ENCODE measurements at places on chromosomes 3 and 15.

DNA sequence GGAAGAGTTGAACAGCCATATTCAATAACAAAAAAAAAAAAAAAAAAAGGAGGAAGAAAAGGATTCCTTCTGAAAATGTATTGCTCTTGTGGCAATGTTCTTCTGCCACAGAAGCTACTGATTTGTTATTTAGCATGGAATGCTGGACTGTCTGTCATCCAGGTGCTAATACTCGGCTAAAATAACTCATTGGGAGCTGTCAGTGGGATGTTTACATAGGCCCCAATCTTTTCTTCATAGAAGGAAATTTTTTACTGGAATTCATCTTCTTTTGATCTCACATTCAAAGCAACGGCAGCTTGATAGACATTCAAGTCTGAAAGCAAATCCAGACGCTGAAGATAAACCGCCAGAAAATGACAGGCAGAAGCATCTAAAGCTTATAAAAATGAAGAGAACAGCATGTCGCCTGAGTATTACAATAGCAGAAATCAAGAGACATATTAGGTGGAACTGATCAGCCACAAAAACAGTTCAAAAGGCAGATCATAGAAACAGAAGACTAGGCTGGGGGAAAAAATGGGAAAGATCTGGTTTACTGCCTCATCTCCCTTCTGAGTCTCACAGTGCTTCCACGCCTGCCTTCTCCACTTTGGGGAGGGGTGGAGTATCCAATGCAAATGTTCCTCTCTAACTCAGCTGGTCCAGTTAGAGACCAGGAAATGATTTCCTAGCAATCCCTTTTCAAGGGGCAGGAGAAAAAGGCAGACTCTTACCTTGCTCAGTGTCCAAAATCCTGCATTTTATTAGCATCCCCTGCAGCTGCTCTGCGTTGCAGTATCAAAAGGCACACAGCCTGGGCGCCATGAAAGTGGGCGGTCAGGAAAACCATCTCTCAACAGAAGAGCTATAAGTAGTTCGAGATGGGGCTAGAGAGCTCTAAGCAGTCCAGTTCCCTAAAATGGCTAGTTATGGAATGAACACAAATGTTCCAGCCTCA is 451.9 kb downstream of the FOXP1 start:
- no peak for DNase-seq

DNA sequence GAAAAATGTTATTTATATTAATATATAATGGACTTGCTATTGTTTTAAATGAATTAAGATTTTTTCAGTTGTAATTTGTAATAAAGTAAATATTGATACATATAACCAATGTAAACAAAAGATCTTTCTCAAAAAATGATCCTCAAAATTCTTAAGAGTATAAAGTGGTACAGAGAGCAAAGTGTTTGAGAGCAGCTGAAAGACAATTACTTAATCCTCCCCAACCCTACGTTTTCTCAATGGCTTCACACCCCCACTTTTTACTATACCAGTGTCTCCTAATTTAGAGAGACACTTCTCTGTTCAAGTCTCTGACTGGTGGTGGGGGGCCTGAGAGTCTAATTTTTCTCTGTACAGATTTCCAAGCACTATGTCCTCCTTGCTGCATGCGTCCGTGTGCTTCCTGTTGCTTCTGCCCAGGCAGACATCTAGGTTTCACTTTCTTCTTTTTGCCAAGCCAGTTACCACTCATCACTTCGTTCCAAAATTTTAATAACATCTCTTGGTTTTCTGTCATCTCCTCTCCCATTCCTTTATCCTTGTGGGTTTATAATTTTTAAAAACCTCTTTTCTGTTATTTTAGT is 276.3 kb upstream of the DNAJC19 start:
- DNase-seq = no peak

GRCh38 chr3:102181175-102181920 is 253.5 kb upstream of the ZPLD1 start:
- no peak for DNase-seq

DNA sequence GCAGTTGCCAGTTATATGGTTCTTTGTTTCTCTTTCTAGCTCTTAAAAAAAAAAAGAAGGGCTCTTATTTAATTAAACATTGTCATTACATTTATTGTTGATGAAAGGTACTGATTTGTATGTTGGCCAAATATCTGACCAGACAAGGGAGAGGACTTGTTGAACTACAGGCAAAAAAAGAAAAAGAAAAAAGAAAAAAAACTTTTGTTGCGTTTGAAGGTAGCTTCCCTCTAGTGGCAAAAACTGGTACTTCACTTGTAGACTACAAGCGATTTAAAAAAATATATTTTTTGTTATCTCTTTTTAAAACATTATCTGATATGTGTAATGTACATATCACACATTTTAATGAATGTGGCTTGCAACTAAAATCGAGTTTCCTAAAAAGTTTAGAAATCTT is 280.6 kb downstream of the ROBO2 start:
- no peak for DNase-seq

DNA sequence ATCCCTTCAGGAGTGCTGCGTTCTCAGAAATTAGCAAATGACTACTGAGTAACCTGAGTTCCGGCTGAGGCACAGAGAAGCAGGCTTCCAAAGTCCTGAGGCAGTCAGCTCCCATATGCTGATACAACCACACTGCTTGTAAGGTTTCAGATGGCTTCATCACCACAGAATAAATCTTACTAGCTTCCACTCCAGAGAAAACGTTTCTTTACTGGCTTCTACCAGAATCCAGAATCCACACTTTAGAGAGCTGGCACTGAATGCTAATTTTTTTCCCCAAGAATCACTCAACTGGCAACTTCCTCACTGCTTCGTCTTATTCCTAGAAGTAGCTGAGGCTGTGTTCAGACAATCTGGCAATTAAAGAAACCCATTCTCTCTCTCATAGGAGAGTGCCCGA is 21.4 kb downstream of the TAMM41 start:
- no peak for DNase-seq

GRCh38 chr3:141288336-141288990 is 56.8 kb downstream of the PXYLP1 start:
- no peak for DNase-seq

DNA sequence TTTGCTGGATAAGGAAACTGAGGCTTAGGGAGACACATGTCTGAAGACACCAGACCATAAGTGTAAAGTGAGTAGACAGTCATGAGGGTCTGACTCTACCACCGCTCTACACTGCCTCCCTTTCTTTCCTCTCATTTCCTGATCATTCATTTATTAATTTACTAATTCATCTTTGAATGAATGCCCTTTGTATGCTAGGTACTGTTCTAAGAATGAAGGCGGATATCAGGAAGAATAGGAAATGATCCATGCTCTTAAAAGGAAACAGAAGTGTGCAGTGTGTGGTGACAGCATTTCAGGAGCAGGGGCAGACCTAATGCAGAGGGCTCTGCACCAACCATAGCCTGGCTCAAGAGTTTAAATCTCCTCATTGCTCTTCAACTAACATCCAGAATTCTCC is 31.8 kb upstream of the PSMD6 start:
- no peak for DNase-seq

- no peak for DNase-seq
Observed at GRCh38 chr3:55180161-55180560, 252.3 kb upstream of the LRTM1 start.

DNA sequence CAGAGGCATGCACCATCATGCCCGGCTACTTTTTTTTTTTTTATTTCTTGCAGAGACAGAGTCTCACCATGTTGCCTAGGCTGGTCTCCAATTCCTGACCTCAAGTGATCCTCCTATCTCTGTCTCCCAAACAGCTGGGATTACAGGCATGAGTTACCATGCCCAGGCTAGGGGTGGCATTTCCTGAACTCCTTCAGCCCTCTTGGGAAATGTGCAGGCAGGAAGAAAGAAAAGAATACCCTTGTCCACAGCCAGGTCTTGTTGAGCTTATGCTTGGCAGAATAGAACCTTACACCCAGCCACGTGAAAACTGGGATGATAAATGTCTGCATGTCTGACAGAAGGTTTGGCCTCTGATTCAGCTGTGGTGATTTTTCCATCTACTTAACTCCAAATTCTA is 30.2 kb upstream of the SNRPN start:
- no peak for DNase-seq

Data from DMS79 (cell line).